ENCODE measurements at places on chromosomes 4 and X.

- no peak for DNase-seq
These were observed 196.3 kb upstream of the HHIP start for GRCh38 chr4:144449611-144450010.

DNA sequence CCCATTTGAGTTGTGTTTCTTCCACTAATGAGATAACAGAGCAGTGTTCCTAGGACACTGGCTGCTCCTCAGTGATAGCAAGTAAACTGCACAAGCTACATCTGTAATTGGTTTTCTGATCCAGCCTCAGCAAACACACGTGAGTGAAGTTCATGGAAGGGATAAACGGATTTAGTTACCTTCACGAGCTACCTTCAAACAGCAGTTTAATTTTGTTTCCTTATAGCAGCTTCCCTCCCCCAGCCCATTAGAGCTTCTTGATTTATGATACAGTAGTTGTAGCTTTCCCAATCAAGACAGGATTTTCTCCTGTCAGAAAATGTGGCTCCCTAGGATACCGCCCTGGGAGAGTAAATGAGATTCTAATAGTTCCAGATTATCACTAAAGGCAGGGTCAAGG, 634.2 kb upstream of the FAT1 start:
- no peak for DNase-seq

GRCh38 chrX:136162827-136163570, 15.7 kb downstream of the FHL1 start:
- DNase-seq, result no peak

- no peak for DNase-seq
These were observed 60.9 kb upstream of the SORBS2 start for GRCh38 chr4:185872747-185873380.

- no peak for DNase-seq
These were observed 27.1 kb downstream of the FBXW7 start for GRCh38 chr4:152508818-152509217.

DNA sequence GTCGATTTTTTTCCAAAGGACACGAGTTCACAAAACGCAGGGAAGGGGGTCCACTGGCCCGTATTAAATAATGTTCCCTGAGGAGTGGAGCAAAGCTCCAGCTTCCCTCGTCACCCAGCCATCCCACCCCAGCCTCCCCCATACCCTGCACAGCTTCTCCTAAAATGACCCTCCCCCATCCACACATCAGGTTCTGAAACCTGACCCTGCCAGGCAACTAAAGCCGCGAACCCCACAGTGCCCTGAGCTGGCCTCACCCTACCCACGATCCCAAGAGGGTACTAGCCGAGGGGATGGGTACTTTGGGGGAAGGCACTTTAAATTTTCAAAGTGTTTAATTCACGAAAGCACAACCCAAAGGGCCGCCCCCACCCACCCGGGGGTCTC, 634 bp downstream of the APOO start:
- DNase-seq, result no peak

GRCh38 chr4:130074096-130074495, 978.1 kb downstream of the C4orf33 start:
- DNase-seq, result no peak

Data from liver (tissue), 10 donors.